ENCODE measurements at places on chromosomes 13 and 19. TPM values are rescaled to one million over a fixed set of nuclear protein-coding genes. Genes with fewer than 3 reads are reported as not detected.
A peak's percentile ranks its signal among the peaks of the same experiment; 100 is the strongest.

The ARHGAP45 gene
- total RNA-seq, result 9.6 TPM

DNA sequence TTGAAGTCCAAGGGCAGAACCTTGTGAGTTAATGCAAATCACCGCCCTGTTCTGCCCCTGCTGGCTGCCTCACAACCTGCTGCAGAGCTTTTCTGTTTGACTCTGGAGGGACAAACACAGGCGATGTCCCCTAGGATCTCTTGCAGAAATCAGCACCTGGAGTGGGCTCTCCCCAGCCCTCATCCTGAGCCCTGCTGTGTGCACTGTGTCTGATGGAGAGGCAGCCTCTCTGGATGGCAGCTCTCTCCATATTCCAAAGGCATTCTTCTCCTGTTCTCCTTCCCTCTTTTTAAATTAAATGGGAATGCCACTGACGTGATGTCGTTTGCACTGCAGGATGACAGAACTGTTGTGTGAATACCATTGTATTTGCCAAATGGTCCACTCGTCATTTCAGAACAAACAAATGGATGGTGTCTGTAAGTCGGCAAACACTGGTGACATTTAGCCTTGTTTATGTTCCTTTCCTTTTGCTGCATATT is 184.1 kb downstream of the ZNF536 start:
- no peaks in the 10 kb centered on the region for H3K27me3 ChIP-seq
- H3K27ac ChIP-seq, result no peak overlapping the region
- H3K4me3 ChIP-seq, result no peak overlapping the region
- peak; percentile 12 for DNase-seq

The WTIP gene
- total RNA-seq, result 35.4 TPM

DNA sequence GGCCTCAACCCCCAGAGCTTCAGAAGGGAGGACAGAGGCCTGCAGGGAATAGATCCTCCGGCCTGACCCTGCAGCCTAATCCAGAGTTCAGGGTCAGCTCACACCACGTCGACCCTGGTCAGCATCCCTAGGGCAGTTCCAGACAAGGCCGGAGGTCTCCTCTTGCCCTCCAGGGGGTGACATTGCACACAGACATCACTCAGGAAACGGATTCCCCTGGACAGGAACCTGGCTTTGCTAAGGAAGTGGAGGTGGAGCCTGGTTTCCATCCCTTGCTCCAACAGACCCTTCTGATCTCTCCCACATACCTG is 969 bp upstream of the CEACAM5 start:
- H3K27me3 ChIP-seq, result no peaks in the 10 kb centered on the region
- H3K36me3 ChIP-seq, result no peaks in the 10 kb centered on the region
- H3K4me1 ChIP-seq, result no peaks in the 10 kb centered on the region
- no peak overlapping the region for H3K27ac ChIP-seq
- H3K4me3 ChIP-seq, result no peak overlapping the region

Data from neural progenitor cell (in vitro differentiated cells).